ENCODE measurements at places on chromosomes 4 and X.

- DNase-seq, result no peak
Measured at GRCh38 chr4:107647591-107647990, 72.4 kb downstream of the PAPSS1 start.

GRCh38 chr4:1297456-1298325 lies 8.0 kb downstream of the MAEA start:
- no peak for DNase-seq

DNA sequence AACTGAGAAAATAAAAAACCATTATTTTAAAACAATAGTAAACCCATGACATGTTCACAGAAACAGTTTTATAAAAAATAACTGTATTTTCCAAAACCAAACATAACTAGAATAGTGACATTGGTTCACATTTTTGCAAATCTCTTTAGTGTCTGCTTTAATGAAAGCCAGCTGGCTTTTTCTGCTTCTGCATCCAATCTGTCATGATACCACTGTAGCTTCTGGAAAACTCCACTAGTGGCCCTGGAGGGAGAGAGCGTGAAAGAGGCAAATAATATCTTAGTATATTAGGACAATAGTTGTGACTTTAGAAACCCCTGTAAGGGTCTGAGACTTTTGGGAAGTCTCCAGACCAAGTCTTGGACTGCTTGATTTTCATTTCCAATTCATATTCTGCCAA lies 31.1 kb downstream of the FGFBP1 start:
- DNase-seq, result no peak

GRCh38 chr4:108988464-108989195 lies 225.8 kb upstream of the ETNPPL start:
- no peak for DNase-seq

DNA sequence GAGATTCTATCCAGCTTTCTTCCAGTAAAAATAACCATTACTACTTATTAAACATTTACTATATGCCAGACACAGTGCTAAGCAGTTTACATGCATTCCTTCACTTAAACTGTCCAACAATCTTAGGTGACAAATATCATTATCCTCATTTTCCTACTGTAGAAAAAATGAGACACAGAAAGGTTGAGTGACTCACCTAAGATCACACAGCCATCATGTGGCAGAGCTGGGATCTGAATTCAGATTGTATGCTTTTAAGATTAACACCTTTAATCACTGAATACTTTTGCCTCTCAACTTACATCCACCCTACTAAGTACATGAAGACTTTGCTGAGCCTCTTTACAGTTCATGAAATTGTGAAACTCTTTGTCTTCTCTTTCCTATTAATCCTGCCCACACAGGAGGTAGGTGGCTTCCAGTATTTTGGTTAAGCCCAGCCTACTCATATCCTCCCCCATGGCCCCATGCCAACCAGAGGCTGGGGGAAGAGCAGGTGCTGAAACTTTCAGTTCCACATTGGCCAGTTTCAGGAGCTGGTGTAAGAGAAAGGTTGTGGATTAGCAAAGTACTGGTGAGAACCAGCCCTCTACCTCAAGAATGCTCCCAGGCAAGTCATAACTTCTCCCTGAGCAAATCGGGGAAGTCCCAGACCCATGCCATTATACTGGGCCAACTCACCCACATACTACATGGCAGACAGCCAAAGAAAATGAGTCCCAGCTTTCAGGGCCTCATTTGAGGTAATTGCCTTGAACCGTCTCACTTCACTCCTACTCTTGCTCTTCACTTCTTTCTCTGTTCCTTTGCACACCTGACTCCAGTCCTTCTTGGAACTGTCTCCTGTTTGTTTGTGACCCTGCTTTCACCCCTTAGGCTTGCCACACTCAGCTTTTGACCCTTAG lies 211.1 kb downstream of the GUCY2F start:
- DNase-seq, result peak; percentile 37

- DNase-seq, result no peak
Measured at GRCh38 chr4:179662522-179662921, 2220.3 kb upstream of the AGA start.

Data from activated CD4-positive, alpha-beta T cell treated with anti-CD3 and anti-CD28 coated beads, Interleukin-2, amount 50 U/mL, for 48 hours (primary cell).